ENCODE measurements at places on chromosomes 16 and 17.

GRCh38 chr17:46733837-46734475 lies 84.5 kb downstream of the WNT3 start:
- no peak for DNase-seq

DNA sequence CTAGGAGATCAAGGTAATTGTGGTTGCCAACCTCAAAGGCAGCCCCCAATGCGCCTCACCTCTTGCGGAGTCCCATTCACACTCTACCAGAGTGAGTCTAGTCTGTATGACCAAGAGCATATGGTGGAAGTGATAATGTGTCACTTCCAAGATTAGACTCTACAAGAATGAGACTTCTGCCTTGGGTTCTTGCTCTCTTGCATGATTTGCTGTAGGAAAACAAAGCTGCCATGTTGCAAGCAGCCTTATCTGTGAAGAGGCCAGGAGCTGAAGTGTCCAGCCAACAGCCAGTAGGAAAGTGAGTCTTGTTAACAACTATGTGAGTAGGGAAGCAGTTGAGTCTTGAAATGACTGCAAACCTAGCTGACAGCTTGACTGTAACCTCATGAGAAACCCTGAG lies 3.4 kb downstream of the TERF2 start:
- DNase-seq, result no peak

GRCh38 chr17:35666070-35666469 lies 65.4 kb upstream of the RASL10B start:
- no peak for DNase-seq

DNA sequence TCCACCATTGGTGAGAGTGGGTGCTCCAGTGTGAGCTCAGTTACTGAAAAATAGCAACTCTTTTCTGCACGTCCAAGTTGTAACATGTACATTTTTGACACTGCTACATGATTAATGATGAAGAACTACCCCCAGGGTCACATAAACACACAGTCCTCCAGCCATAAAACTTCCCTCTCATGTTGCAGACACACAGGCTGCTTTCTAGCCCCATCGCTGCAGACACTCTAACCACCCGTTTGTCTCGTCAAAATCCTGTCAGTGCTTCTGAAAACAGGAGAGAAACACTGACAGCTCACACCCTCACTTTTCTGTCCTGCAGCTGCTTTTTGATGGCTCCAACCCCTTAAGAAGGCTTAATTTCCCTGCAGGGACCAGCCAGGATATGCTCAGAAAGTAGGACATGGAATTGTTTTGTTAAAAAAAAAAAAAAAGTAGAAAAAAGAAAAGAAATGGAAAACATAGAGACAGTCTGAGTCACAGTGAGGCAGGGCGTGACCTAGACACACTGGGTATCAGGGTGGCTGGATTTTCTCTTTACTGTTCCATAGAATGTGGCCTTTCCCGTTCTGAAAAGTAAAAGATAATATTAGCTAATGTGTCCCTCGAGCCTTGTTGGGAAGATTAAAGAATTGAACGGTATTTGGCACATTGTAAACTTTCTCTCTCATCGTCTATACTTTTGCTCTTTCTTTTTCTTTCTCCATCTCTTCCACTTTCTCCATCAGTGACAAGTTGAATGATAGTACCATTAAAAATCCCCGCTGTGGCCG lies 20.7 kb upstream of the CCL5 start:
- DNase-seq, result no peak

DNA sequence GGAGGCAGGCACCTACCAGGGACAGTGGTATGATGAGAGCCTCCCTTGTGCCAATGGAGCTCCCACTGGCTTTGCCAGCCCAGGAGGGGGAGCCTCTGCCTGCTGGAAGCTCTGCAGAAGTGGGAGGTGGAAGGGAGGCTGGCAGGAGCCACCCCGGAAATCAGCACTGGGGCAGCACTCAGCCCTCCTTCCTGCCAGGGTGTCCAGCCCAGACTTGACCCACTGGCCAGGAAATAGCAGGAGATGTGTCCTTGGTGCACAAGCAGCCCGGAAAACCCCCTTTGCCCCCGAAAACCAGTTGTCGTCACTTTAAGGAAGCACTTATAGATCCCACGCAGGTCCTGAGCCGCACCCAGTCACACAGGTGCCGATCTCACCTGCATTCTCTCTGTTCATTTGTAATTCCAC lies 49.3 kb upstream of the CACNG4 start:
- no peak for DNase-seq

GRCh38 chr17:58665946-58666857 lies 25.6 kb downstream of the TEX14 start:
- no peak for DNase-seq

GRCh38 chr17:63489291-63489690 lies 12.4 kb downstream of the ACE start:
- no peak for DNase-seq

- peak; percentile 41 for DNase-seq
Observed at GRCh38 chr16:57623251-57624043, 5.0 kb upstream of the ADGRG1 start.

DNA sequence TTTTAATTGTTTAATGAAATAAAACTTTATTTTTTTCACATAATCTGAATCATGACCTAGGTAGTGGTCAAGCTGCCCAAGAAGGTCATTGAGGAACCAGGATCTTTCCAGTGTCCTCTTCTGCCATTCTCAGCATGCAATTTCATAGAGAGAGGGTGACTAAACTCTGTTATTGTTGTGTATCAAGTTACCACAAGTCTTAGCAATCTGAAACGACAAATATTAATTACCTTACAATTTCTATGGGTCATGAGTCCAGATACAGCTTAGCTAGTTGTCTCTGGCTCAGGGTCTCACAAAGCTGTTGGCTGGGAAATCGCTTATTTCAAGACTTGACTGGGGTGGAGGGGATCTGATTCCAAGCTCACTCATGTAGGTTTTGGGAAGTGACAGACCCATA lies 37.6 kb downstream of the FTO start:
- no peak for DNase-seq

DNA sequence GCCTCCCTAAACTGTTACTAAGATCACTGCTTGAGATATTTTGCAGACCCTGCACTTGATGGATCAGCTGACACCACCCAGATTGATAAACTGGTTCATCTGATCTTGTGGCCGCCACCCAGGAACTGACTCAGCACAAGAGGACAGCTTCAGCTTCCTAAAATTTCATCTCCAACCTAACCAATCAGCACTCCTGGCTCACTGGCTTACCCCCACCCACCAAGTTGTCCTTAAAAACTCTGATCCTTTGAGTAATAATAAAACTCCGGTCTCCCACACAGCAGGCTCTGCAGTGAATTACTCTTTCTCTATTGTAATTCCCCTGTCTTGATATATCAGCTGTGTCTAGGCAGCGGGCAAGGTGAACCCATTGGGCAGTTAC lies 174.8 kb downstream of the UTP18 start:
- no peak for DNase-seq

DNA sequence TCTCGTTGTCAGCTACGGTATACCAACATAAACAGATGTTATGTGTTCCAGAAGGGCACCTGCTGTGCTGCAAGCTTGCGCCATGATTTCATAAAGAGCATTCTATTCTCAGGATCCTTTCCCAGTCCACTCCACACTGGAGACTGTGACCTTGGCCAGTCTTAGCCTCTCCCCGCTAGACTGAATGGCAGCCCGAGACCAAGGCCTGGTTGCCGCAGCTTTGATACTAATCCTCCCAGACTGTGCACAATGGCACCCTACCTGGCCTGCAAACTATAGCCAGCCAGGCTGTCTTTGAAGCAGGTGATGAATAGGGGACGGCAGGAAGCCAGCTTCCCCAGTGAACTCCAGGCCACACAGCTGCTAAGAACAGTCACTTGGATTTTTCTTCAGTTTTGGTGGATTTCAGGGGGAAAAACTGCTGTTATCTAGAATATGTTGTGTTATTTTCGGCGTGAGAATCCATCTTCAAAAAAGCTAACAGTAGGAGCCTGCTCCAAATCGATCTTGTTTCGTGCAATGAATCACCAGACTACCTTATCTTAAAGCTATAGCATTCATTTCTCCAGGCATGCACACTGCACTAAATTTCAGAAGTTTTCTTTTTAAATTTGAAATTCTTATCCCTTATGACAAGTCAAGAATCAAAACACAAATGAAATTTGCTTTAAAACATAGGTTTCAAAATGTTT lies 289.0 kb downstream of the CEP112 start:
- DNase-seq, result no peak

DNA sequence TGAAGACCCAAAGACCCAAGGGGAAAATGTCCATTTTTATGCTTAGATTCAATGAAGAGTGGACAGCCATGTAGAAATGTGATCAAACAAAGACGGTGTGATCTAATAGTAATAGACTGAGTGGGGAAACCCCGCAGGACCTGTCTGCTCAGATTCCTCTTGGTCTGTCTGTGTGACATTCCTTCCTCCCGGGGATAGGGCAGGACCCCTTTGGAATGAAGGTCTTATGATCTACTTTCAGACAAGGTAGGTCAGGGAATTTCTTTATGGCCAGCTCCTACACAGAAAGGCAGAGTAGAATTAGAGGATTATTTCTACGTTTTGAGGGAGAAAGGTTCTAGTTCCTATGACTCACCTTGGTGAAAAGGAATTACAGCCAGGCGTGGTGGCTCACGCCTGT lies 267.6 kb downstream of the STX8 start:
- no peak for DNase-seq

GRCh38 chr17:42814633-42815399 lies 9.3 kb downstream of the BECN1 start:
- no peak for DNase-seq

DNA sequence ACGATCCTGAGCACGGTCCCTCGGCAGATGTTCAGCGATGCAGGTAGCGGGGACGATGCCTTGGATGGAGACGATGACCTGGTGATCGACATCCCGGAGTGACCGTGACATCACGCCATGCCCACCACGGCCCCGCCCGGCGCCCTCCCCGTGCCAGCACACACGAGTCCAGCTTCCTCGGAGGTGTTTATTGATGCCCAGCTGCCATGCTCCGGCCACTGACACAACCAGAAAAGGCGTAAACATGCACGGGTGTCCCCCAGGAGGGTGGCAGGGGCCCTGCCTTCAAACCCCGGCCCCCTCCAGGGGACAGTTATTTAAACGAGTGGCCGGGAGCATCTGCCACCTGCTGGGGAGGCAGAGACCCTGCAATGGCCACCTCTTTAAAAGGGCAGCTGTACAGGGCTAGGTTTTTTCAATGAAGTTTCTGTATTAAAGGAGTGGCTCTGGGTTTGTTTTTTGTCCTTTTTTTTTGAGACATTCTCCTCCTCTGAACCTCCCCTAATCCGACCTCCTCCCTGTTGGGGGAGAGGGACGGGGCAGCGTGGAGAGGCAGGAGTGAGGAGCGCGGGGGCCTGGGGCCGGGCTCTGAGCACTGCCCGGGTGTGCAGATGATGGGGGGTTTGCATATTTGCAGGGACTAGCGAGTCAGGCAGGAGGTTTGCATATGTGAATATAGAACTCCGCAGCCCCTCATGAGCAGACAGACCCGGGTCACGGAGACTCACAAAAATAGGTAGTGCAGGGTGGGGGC lies 5.3 kb downstream of the DOC2A start:
- no peak for DNase-seq

DNA sequence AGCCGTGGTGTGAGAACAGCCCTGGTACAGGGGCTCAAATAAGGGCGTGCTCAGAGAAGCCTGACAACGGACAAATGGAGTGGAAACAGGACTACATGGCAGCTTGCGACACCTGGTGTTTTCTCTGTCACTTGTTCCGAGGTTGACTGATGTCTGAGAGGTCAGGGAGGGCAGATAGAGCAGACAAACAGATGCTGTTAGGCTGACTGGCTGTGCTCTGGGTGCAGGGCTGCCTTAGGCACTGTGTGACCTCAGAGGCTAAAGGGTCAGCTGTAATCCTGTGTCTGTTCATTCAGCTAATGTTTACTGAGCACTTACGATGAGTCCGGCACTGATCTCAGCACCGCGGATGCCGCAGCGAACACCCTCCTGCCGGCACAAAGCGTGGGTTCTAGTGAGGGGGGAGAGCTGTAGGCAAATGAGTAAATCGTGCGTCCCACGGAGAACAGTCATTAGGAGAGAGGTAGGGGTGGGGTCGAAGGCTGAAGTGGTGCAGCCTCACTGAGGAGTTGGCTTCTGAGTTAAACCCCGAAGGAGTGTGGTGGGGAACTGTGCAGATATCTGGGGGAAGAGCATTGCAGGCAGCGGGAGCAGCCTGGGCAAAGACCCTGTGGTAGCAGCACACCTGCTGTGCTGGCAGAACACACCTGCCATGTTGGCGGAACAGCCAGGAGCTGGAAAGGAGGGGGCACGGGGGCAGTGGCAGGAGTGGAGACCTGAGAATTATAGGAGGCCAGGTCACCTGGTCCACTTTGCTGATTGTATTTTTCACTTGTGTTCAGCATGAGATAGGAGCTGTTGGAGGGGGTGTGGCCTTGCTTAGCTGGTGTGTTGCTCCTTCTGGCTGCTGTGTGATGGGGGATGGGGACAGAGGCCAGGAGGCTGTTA lies 35.0 kb downstream of the GPT2 start:
- no peak for DNase-seq

- no peak for DNase-seq
Observed at GRCh38 chr16:27718201-27719105, 168.5 kb downstream of the KATNIP start.

GRCh38 chr17:66381701-66382362 lies 79.4 kb downstream of the PRKCA start:
- DNase-seq, result no peak

DNA sequence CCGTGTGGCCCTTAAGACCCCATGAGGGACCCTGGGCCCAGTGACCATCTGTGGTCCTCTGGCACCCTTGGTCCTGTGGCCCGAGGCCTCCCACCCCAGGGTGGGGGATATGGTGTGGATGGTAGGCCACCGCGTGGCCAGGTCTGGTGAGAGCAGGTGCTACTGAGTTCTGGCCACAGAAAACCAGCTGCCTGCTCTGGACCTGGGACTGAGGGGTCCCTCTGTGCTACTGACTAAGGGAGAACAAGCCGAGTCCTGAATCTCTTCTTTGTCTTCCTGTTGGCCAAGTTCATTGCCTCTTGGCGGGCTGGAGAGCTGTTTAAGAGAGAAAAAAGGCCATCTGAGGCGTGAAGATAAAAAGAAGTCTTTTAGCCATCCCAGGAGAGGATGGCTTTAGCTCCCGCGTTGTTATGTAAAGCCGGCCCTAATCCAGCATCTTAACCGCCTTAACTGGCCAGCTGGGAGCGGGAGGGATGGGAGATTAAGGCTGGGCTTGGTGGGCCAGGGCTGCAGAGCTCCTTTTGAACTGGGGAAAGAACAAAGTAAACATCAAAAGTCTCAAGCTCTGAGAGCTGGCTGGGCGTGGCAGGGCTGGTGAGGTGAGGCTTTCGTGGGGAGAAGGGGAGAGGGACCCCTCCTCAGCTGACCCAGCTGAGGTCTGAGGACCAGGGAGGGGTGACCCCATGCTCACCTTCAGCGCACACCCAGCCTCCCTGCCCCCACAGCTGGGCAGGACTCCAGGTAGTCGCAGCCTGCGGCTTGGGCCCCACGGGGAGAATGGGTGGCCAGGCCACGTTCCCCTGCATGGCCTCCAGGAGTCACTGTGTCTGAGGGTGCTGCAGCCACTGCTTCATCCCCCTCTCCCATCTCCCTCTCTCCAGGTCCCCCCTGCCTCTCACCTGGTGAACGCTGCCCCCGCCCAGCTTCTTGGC lies 62.4 kb downstream of the NKD1 start:
- no peak for DNase-seq

Data from NCI-H187 (cell line).